ENCODE measurements at places on chromosomes 5 and 9.

- DNase-seq, result no peak
Measured at GRCh38 chr9:1759009-1759408, 256.1 kb upstream of the SMARCA2 start.

- DNase-seq, result no peak
Measured at GRCh38 chr9:37971108-37971459, 67.2 kb upstream of the SLC25A51 start.

DNA sequence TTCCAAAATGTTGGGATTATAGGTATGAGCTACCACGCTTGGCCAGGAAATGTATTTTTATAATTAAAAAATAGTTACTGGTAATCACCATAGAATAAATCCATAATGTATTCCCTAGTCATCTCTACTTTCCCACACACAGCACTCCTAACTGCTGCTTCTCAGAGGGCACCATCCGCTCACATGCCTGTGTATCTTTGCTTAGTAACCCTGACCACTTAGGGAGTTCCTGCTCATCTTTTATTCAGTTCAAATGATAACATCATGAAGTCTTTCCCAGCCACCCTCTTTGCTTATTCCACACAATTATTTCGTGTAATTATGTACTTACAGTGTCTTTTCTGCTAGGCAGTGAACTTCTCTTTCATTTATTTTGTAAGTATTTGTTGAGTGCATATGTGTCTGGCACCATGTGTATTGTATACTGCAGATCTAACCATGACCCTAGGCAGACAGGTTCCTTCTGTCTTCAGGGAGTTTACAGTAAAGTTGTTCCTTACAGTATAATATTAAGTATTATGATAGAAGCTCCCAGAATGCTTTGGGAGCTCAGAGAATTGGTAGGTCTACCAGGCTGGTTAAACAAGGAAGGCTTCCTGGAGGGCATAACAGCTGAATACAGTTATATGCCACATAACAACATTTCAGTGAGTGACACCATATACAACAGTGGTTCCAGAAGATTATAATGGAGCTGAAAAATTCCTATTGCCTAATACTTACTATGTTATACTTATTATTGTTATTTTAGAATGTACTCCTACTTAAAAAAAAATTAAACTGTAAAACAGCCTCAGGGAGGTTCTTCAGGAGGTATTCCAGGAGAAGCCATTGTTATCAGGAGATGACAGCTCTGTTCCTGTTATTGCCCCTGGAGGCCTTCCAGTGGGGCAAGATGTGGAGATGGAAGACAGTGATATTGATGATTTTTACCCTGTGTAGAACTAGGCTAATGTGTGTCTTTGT lies 39.2 kb downstream of the DCAF10 start:
- DNase-seq, result no peak

DNA sequence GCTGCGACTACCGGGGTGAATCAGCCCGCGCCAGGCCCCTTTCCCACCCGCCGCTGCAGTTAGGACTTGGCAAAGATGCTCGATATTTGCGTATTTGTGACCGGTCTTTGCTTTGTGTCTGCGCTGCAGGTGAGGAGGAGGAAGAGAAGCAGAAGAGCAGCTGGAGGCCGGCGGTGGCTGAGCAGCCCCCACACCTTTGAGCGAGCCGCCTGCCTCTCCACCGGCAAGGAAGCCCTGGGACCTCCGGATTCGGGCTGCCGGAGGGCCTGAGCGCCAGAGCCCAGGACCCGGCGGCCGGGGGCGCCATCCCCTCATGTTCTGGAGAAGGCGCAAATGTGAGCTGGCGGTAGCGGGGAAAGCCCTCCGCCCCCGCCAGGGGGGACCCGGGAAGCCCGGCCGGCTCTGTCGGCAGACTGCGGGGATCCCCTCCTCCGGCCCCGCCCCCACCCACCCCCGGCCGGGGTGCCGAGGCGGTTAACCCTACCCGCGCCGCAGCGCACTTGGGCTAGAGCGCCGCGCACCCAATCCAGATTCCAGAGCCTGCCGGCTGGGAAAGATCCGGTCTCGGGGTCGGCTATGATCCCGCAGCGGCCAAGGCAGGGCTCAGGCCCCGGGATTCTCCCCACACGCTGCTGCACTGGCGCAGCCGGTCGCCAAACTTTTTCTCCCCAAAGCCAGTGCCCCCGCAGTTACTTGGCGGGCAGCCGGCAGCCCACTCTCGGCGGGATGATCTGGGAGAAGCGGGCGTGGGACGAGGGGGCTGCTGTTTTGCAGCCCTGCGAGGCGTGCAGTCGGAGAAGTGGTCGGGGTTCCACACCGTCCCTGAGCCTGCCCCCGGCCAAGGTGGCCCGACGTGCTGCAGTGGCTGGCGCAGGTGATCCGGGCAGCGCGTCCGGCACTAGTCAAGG lies 800 bp upstream of the KCNN2 start:
- DNase-seq, result peak; percentile 33

GRCh38 chr9:37693260-37693659 lies 42.5 kb downstream of the FRMPD1 start:
- DNase-seq, result no peak

Measured in mesenchymal stem cell (in vitro differentiated cells and primary cell).